ENCODE measurements at places on chromosomes 7 and 10. TPM values are rescaled to one million over a fixed set of nuclear protein-coding genes. Genes with fewer than 3 reads are reported as not detected.
A peak's percentile ranks its signal among the peaks of the same experiment; 100 is the strongest.

- DNase-seq: no peak
Observed at GRCh38 chr7:6640246-6640721, 3.2 kb downstream of the ZNF316 start.

DNA sequence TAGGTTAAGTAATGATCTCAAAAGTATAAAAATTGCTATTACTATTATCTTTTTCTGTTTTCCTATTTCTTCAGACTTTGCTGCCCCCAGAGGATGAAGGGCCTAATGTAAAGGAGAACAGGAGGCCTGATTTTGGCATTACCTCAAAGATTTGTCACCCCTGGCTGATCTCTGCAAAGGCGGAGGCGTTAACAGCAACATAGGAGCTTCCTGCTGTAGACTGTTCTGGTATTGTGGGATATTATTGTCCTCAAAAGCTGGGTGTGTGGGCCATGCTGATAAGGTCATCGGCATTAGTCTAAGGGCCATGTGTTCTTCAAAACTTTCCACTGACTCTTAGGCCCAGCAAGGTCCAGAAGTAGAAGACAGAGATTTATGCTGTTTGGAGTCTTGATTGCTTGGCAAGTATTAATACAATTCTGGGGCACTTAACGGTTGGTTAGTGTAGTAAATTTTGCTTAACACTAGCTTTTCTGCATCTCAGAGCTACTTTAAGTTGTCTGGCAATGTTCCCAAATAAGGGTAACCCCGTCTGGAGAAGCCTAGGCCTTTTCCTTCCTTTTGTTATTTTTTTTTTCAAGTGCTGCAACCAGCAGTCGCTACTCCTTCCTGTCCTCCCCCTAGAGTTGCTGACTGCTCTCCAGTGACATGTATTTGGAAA lies 14.0 kb upstream of the ENTPD1 start:
- DNase-seq: peak; percentile 12

- DNase-seq: peak; percentile 96
Observed at GRCh38 chr10:77592946-77593636, 44.5 kb downstream of the KCNMA1 start.

GRCh38 chr7:75531359-75531821 lies 39.3 kb downstream of the SPDYE5 start:
- peak; percentile 43 for DNase-seq

GRCh38 chr10:16853201-16853600 lies 36.0 kb upstream of the RSU1 start:
- DNase-seq: no peak

DNA sequence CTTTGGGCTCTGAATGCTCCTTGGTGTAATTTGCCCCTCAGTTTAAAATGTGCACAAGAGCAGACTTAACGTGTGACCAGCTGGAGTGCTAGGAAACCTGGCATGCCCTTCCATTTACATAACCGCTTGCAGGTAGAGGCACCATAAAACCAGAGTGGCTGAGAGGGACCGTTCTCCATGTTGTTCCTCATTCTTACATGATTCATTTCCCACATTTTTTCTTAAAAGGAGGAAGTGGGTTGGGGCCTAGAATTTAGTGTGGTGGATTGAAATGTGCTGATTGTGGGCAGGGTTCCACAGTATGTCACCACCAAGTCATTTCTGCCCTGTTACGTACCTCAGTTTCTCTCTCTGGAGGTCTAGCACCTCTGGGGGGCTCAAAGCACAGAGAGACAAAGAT lies 375.8 kb upstream of the VSTM2A start:
- no peak for DNase-seq

DNA sequence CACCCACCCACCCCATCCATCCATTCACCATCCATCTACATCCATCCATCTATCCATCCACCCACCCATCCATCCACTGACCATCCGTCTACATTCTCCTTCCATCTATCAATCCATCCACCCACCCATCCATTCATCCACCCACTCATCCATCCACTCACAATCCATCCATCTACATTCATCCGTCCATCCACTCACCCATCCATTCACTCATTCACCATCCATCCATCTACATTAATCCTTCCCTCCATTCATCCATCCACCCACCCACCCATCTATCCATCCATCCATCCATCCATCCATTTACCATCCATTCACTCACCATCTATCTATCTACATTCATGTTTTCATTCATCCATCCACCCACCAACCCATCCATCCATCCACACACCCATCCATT lies 292.5 kb downstream of the ADARB2 start:
- no peak for DNase-seq

GRCh38 chr10:88288320-88289059 lies 294.6 kb downstream of the RNLS start:
- DNase-seq: peak; percentile 70

DNA sequence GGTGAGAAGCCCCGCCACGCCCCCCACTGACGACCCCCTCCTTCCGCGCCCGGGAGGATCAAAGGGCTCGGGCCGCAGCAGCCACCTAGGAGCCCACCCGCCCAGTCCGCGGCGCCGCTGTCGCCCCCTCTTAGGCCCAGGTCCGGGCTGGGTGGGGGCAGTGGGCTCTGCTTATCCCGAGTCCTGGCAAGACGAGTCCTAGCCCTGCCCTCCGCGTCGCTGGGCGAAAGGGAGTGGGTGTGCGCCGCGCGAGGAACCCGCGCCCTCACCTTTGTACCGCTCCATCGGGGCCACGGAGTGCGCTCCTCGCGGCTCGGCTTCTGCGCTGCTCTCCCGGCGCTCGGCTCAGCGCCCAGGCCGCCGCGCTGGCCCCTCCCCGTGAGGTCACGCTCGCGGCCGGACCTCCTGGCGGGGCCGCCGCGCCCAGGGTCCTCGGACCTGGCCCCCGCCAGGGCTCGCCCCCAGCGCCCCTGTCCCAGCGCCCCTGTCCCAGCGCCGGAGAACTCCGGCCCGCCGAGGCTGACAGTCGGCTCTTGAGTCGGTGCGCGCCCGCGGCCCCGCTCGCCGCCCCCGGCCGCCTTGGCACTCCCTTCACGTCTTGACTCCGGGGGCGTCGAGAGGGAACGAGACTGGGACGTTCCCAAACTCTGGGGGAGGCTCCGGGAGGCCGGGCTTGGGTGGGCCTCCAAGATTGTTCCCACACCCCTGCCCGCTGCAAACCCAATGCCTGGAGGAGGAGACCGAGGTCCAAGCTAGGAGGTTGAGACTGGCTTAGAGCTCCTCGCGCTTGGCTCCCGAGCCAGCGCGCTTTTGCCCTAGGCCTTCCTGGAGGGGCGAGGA lies at the start of gene AFAP1L2:
Gene AFAP1L2 (minus strand): TSS at position 332 of the 840 bp plus-strand sequence. CDS start 47 bp downstream, at position 285.
- DNase-seq: peak; percentile 78

GRCh38 chr7:4998910-4999309 lies 39.9 kb upstream of the MMD2 start:
- no peak for DNase-seq

- no peak for DNase-seq
Observed at GRCh38 chr10:124898471-124898870, 43.5 kb upstream of the ZRANB1 start.

DNA sequence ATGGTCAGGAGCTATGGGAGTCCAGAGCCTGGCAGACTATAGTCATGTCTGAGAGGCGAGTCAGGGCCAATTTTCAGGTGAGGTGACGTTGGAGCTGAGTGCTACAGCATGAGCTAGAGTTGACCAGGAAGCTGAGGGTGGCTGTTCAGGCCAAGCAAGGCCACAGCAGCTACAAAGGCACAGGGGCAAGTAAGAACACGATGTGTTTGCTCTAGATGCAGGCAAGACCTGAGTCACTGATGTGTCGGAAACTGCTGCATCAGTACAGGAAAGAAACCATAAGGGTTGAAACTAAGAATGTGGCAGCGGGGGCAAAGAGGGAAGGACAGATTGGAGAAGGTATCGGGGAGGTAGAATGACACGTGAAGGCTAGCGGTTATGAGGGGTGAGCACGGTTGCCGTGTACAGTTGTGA lies 11.8 kb upstream of the RRP12 start:
- peak; percentile 98 for DNase-seq

DNA sequence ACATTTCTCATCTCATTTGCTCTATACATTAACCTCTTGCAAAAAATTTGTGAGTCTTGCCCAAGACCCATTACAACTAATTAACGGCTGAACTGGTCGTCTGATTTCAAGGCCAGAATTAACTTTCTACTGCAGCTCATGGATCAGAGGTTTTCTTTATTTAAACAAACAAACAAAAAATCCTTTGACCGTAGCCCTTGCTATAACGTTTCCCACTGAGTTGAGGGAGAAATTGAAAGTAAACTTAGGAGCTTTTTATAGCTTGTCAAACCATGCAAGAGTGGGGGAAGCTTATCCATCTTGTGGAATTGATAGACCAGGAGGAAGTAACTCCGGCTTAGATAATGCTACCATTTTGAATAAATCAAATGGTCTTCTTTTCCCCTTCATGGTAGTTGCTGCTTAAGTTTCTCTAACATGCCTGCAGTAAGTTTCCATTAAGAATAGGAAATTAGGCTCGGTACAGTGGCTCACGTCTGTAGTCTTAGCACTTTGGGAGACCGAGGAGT lies 3.3 kb downstream of the SRGN start:
- no peak for DNase-seq

- no peak for DNase-seq
Observed at GRCh38 chr7:43621729-43622448, 39.0 kb downstream of the STK17A start.

DNA sequence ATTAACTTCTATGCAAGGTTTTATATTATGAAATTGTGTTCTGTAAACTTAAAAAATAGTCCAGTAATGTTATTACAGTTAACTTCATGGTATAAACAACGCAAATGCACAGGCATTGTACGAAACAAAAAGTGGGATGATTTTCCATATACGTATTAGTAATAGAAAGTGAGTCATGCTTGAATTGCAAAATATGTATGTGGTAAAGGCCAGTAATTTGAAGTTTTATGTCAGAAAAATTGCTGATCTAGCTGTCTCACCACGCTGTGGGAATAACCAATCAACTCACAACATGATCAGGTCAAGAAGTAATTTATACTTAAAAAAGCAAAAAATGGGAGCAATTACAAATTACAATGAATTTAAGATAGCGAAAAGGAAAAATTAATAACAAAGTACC lies 37.0 kb upstream of the GLI3 start:
- DNase-seq: peak; percentile 67

PRSS2 gene
- total RNA-seq: not detected

HMX2 gene
- not detected for total RNA-seq

PSMC2 gene
- 110 TPM for total RNA-seq

POMZP3 gene
- total RNA-seq: 10.1 TPM

MMS19 gene
- 74.2 TPM for total RNA-seq
